ENCODE measurements at places on chromosomes 3 and 15.

DNA sequence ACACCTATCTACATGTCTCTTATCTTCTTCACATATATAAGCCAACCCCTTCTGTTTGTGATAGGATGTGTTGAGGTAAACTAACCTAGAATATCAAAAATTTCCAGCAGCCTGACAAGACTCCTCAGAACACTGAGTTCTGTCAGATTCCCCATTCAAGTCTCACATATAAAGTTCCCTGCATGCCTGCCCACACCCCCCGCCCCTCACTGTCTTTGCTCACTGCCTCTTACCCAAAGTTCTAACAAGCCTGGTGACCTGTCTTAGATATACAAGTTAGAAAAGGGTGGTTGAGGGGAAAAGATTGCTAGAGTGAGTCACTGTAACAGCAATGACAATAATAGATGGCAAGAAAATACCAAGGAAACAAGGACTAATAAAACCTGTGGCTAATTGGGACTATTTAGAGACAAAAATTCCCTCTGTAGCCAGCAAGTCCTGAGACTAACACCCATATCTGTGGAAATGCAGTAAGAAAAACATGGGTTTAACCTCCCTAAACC, 40.1 kb downstream of the FBXO22 start:
- no peak for DNase-seq

DNA sequence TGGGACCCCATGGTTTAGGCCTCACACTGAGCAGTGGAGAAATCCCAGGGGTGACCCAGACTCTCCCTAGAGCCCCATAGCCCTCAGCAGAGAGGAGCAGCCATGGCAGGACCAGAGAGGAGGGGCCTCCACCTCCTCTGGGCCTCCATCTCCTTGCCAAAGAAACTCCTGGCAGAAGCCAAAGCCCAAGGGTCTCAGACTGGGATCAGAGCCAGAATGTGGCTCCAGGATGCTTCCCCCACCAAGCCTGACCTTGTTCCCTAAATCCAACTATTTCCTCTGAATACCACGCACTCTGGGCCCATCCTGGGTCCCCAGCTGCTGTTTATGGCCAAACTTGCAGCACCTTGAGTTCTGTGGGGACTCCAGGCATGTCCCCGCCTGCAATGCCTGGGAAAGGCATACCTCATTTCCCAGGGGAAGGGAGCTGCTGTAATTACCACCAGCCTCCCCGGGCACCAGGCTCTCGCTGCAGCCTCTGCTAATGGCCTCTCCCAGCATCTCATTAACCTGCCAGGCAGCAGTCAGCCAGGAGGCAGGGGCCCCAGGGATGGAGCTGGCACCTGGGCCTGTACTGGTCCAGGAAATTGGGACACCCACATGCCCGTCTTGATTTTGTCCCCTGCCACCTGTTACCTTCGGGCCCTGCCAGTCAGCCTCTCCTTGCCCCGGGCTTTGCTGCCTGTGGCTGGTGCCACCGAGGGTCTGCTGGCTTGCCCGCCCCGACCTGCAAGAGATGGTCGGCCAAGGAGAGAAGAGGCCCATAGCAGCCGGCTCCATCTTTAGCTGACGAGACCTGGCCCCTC, 4.6 kb downstream of the CCDC9B start:
- no peak for DNase-seq

DNA sequence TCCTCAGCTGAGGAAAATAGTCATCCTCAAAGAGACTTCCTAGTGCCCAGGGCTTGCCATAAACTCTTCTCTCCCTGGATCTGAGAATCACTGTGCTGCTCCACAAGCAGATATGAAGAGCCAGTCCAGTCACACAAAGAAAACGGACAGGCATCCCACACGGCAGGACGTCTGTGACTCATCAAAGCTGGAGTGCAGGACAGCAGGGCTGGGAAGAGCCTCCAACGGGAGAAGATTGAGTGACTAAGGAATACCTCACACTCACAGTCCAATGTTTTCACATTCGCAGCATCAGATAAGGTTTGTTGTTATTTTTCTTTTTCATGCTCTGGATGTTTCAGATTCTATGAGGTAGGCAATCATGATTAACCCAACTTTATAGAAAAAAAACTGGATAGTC, 57.8 kb downstream of the NEK10 start:
- DNase-seq = no peak

DNA sequence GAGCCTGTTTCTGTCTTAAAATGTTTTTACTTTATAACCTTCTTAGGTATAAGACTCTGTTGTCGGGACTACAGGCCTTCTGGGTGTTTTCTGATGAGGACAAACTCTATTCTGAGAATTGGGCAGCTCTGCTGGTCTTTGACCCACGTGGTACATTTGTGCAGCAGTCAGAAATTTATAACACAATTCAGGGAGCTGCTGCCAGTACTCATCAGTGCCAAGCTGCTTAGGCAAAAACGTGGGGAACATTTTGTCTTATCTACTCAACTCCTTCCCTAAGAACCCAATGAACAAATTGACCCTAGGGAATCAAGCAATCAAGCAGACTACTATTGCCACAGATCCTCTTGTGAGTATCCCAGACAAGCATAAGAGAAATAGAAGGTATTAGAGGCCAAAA, 180.7 kb upstream of the PDZRN3 start:
- DNase-seq = no peak

DNA sequence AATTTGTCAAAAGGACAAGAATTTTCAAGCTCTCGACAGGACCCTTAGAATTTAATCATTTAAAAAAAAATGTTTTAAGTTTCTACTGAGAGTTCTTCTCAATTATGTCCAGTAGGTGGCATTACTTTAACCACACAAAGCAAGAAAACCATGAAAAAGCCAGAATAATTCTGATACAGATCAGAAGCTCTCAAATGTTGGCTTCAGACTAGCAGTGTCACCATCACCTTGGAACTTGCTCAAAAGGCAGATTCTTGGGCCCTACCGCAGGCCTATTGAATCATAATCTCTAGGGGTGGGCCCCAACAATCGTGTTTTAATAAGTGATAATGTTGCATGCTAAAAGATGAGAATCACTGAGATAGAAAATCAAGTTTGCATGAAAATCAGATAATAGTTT, 99.5 kb upstream of the KCNMB2 start:
- no peak for DNase-seq

DNA sequence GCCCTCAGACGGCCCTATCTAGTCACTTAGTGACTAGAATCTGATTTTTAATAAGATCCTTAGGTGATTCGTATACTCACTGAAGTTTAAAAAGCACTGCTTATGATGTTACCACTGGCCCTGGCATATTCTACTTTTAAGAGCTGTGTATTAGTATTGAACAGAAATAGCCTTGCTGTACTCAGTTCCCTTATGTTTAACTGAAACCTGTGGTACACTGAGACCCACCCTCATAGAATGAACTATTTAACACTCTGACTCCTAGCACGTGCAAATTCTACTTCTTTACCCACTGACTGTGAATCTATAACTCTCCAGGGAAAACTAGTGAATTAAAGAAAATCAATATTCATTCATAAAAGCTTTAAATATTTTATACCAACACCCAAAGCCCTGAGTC, 108.9 kb downstream of the CCNL1 start:
- DNase-seq = no peak

DNA sequence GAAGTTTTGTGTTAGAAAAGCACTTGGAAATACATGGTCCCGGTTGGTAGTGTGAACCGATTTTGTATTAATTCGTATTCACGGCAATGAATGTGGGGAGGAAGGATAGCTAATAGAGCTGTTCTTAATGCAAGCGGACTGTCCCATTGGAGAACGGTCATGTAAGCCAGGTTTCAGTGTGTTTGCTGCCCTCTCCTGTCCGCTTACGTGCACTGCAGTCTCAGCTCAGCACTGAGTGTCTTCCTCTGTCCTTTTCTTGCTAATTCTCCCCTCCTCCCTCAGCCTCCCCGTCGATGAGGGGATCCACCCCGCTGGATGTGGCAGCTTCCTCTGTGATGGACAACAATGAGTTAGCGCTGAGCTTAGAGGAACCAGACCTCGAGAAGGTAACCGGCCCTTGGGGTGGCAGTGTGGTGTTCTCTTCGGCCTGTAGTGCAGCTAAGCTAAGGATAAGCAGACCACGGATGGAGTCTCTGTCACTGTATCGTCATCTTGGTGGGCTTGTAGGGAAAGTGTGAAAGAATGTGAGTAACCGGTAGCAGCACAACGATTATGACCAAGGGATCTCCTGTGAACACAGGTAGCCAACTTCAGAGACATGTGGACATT, 267.5 kb upstream of the CHRM5 start:
- peak; percentile 23 for DNase-seq

- no peak for DNase-seq
Observed at GRCh38 chr15:58221591-58222241, 83.5 kb downstream of the AQP9 start.

DNA sequence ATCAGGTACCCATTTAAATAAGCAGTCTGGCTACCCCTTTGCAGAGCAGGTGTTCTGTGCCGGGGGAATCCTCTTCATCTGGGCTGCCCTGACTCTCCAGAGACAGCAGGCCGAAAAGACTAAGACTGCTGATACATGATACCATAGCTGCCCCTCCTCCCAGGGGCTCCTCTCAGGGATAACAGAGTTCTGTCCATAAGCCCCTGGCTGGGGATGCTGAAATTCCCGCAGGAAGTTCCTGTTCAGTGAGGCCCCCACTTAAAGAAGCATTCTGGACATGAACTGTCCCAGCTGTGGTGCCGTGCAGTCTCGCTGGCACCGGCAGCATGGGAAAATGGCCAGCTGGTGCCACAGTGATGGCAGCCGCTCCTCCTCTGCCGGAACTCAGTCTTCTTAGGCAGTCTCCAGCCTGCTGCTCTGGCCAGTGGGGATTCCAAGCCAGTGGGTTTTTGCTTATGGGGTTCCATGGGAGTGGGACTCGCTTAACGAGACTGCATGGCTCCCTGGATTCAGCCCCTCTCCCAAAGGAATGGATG, 1026.2 kb downstream of the NAALADL2 start:
- DNase-seq = no peak

All from stimulated activated CD8-positive, alpha-beta memory T cell treated with anti-CD3 and anti-CD28 coated beads, Interleukin-2, amount 100 ng/mL, for 48 hours (primary cell).